Right forelimb (tissue), 1 donor: ENCODE measurements at places on chromosomes 11 and 22.

GRCh38 chr22:36910461-36910860 is 3.0 kb upstream of the CSF2RB start:
- no peak for DNase-seq

GRCh38 chr22:21624880-21625791 is 4.7 kb downstream of the YDJC start:
- DNase-seq: no peak

- DNase-seq: no peak
These were observed 89.7 kb downstream of the RRM1 start for GRCh38 chr11:4184163-4184916.

DNA sequence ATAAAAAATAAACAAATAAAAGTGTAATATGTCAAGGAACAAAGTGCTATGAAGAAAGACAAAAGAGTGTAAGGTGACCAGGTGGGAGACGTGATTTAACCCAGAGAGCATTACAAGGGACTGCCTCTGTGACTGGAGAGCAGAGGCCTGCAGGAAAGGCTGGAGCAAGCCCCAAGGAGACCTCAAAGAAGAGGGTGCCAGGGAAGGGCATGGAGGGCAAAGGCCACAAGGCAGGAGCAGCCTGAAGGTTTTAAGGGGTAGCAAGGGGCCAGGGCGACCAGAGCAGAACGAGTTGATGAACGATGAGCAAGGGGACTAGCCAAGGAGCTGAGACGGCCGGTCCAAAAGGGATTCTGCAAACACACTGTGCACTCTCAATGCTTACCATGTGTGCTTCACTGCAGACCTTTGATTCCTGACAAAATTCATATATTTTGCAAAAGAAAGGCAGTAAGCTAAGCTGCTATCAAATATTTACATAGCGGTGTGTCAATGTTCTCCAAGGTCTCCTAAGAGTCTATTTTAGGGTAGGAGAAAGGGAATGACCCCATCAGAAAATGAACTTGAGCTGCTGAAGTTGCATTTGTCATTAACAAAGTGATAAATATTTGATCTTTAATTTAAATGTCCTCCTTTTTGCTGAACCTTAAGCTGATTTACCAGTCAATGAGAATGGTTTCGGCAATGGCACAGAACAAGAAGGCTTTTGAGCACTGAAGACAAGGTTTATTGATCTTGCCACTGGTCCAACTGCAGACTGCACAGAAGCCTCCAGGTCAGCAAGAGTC is 50.5 kb downstream of the SMCO4 start:
- no peak for DNase-seq

- DNase-seq: no peak
These were observed 202.3 kb upstream of the SYN3 start for GRCh38 chr22:33260498-33260897.

DNA sequence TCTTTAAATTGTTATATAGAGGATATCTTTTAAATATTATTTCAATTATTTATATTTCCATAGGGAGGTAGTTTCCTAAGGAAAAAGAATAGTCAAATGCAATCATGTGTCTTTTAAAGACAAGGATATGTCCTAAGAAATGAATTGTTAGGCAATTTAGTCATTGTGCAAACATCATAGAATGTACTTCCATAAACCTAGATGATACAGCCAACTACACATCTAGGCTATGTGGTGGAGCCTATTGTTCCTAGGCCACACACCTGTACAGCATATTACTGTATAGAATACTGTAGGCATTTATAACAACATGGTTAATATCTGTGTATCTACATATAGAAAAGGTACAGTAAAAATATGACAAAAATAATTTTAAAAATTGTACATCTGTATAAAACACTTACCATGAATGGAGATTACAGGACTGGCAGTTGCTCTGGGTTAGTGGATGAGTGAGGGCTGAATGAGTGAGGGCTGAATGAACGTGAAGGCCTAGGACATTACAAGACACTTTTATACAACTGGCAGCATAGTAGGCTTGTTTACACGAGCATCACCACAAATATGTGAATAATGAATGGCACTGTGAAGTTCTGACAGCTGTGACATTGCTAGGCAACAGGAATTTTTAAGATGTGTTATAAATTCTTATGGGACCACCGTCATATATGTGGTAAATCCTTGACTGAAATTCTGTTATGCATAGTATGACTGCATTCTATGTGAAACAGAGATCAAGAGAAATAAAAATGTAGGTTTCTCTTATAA is 1879.0 kb upstream of the RAG2 start:
- DNase-seq: no peak

- DNase-seq: no peak
These were observed 311.4 kb downstream of the NELL1 start for GRCh38 chr11:20980736-20981135.

- DNase-seq: peak; percentile 13
These were observed 63.8 kb upstream of the THY1 start for GRCh38 chr11:119486691-119487259.

DNA sequence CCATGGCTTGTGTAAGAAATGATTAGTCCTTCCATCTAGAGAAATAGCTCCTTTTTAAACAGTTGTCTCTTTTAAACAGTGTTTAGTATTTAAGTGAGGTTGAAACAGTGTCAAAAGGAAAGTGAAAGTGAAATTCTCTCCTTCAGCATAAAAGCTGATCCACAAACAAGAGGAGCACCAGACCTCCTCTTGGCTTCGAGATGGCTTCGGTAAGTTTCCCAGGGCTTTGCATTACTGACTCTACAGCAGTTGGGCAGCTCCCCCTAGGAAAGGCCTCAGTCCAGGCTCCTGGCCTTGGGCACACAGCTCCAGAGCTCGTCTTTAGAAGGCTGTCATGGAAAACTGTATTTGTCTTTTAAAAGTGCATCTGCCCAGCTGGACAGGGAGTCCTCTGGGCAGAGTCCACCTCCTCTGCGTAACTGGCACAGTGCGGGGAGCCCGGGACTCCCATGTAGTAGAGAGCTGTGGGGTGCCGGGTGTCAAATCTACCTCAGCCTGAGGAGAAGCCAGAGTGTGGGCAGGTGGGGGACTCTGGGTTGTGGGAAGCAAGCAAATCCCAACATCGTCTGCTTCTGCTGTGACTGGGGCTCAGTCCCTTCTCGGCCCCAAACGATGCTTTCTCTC is at the start of gene PLAAT4:
PLAAT4 (plus strand) TSS at position 140 of the 624 bp plus-strand sequence; CDS start at position 201, 61 bp downstream.
- DNase-seq: peak; percentile 65

GRCh38 chr22:31083377-31083768 is 2.3 kb downstream of the SMTN start:
- no peak for DNase-seq

DNA sequence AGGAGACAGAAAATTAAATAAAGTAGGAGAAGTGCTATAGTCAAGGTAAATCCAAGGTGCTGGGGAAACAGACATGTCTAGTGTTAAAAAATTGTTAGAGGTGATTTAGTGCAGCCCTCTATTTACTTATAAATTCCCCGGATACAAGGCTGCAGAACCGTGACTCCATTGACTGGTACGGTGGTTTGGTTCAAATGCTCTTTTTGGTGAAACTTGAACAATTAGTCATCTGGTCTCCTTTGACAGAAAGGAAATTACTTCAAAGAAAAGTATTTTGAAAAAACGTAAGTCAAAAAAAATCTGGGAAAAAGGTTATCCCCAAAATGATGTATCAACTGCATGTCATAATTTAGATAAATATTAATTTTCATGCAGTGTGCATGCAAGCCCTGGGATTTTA is 399.2 kb downstream of the CNTN5 start:
- no peak for DNase-seq

DNA sequence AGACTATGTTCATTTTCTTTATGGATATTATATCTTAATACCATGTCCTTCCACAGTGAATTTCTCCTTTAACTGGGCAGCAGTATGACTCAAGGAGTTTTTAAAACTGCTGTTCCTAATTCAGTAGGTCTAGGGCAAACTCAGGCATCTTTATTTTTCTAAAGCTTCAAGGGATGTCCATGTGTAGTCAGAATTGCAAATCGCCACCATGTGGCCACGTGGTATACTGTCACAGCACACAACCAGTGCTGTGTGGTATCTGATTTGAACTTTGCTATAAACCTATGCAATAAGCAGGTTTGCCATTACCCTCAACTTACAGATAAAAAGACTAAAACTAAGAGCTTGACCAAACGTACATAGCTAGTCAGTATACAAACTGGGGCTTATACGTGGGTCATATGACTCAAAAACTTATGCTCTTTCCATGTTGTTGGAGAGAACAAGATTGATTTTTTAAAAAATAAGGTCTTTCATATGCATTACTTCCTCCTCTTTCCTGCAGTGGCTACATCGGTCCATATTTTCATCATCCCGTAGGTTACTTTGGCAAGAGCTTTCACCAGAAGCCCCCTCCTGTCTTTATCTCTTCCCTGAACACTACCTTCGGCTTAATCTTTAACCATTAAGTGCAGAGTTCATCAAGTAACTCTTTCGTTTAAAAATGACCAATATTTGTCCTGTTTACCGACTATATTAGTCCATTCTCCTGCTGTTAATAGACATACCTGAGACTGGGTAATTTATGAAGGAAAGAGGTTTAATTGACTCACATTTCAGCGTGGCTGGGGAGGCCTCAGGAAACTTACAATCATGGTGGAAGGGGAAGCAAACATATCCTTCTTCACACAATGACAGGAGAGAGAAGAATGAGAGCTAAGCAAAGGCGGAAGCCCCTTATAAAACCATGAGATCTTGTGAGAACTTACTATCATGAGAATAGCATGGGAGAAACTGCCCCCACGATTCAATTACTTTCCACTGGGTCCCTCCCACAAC is 8.0 kb upstream of the HTATIP2 start:
- DNase-seq: no peak

DNA sequence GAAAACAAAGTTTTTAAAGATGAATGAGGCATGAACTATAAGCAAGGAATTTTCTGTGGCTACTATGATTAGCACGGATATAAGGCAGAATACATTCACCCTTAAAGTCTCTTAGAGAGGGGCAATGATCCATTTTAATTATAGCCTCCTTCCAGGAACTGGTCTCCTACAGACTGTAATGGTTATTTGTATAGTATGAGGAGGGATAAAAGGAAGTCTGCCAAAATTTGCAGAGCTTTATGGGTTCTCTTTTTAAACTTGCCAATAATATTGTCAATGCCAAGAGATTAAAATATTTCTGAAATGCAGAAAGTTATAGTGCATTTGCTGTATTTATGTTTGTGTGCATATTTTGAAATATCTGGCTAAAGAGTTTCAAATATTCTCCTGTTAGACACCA is 271.4 kb upstream of the LUZP2 start:
- DNase-seq: no peak

DNA sequence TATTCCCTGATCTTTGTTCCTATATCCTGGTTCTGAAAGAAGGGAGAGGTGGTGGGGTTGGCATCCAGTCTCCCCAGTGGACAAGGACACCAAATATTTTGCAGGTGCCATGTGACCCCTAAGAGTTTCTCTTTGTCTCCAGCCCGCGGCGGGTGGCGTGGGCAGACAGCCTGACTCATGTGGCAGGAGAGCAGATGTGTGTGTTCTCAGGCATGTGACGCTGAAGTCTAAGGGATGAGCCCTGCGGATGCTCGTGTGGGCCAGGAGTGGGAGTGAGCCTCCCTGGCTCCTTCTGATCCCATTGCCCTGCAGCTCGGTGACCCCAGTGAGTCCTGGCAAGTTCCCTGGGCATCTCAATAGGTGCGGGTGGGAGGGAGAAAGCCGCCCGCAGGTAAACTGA is 94.8 kb upstream of the TBCEL start:
- DNase-seq: no peak

GRCh38 chr11:119188067-119188466 is 2.8 kb downstream of the NHERF4 start:
- DNase-seq: no peak

DNA sequence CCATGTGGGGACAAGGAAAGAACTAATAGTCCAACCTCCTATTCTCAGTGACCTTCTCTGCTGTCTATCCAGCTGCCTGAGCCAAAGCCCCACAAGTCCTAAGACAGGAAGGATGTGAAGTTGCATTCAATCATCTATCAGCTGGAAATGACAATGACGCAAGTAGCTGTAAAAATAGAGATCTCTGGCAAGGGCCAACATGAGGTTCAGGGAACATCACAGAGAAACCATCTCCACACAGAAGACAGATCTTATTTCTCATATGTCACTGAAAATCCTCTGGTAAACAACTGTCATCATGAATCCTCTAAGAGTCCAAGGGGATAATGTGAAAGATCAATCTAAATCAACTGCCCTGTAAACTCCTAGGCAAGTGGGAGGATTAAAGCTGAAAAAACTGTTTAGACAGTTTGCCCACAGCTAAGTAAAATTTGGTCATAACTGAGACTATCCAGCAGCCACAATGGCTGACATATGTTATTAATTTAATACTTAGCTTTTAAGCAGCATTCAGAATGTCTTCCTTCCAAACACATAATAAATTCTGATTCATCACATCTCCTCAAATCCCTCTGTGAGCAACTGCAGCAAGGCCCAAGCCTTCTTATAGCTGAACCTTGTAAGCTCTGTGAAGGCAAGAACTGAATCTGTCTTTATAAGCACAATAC is 52.1 kb downstream of the ALG9 start:
- no peak for DNase-seq

DNA sequence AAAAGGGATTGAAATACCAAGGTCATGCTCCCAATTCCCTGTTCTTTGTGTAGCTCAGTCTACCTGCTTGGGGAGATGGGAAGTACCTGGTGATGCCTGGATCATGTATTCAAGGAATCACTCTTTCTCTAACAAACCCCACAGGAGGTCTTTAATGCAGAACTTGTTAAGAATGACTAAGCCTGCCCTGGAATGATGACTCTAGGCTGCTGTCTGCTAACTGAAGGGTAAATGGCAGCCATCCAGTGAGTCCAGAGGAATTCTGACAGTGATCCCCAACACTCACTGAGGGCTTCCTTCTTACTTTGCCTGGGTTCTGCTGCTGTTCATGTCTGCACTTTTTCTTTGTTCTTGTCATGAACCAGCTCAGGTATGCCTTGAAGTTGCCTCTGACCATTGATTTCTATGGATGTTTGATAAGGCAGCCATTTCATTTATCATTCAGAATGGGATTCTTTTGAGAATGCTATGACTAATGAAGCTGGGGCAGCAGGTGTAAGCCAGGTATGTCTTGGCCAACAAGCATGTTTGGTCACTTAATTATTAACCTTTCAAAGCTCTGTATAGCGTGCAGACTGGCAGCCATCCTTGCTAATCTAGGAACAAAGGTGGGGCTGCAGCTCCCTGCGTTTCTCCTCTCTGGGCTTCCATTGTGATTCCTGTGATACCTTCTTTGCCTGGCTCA is 11.4 kb downstream of the PRSS23 start:
- DNase-seq: no peak

DNA sequence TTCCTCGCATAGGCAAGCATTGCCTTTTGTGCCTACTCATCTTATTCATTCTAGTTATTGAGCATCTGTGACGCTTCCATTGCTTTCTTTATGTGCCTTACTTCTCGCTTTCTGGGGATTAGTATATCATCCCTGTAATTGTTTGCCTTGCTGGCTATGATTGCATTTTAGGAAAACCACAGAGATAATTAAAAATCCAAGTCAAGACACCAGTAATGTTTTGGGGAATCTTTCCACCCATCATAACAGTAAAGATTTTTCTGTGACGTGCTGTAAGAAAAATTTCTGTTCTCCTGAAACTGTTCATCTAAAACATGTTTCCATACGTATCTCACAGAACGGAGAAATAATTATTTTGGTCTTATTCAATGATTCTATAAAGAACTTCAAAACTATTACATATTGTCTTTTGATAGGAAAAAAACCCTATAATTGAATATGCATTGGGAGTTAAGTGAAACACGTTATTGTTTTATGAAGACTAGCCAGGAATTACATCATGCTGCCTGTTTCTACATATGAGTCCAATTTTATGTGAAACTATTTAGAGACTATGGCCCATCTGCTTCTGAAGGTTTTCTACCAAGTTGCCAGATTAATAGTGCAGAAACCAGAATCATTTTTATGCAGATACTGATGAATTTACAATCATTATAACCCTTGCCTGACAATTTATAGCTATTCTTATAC is 133.7 kb upstream of the FIBIN start:
- DNase-seq: no peak

GRCh38 chr11:35330931-35331330 is 88.4 kb downstream of the SLC1A2 start:
- no peak for DNase-seq
